ENCODE measurements at places on chromosomes 12 and 14.

DNA sequence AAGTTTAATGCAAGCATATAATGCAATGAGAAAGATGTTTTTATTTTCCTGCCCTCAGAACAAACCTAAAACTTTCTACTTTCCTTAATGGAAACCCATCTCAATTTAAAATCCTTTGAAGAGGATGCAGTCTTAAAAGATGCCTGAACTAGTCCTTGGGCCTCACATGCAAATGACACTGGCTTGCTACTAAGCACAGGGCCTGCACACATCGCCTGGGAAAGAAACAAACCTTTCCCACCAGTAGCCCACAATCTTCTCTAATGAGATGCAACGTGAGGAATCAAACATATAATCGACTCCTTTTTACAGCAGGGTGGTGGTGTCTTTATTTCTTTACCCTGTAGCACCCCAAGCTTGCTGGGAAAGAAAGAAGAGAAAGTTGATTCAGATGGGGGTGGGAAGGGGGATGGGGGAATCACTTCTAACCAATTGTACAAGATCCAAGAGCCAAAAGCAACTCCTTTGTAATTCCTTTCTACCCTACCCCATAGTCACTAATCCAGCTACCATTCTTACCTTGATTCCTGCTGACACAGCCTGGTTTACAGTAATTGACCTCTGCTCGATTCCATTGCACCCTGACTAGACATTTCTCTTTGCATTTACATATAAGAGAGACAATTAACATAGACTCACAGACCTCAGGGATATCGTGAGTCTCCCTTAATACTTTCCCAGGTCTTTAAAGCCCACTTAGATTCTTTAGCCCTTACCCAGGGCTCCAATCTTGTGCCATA is 69.5 kb upstream of the FERMT2 start:
- DNase-seq, result no peak

- DNase-seq, result peak; percentile 32
Observed at GRCh38 chr14:72594099-72594901, 299.6 kb downstream of the DPF3 start.

DNA sequence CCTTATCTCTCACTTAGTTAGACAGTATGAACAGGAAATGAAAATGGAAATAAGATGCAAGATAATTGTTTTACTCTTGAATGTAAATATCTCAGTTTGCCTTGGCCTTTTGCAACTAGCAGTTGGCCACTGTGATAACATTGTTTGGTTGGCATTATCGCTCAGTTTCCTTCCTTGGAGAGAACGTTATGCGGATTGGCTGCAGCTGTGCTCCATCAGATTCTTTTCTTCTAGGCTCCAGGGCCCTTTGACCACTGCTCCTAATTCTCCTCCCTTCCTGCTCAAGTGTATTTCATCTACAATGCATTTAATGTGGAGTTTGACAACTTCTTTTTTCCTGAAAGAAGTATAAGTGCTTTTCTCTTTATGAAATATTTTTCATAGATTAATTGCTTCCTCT is 284.2 kb downstream of the ADAMTS20 start:
- no peak for DNase-seq

DNA sequence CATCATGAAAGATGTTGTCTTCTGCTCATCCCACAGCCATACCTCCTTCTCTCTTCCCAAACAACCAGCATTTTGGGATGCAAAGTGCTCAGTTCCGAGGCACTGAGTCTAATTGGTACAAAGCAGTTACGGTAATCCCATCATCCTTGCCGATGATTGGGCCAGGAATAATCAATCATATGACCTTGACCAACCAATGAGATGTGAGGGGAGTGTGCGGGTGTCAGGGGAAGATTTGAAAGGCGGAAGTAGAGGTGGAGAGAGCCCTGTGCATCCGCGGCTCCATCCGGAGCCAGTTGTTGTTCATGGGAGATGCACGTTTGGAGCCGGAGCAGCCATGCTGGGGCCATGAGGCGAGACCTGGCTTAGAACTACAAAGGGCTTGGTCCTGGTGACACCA is 67.3 kb downstream of the SYNE3 start:
- no peak for DNase-seq

DNA sequence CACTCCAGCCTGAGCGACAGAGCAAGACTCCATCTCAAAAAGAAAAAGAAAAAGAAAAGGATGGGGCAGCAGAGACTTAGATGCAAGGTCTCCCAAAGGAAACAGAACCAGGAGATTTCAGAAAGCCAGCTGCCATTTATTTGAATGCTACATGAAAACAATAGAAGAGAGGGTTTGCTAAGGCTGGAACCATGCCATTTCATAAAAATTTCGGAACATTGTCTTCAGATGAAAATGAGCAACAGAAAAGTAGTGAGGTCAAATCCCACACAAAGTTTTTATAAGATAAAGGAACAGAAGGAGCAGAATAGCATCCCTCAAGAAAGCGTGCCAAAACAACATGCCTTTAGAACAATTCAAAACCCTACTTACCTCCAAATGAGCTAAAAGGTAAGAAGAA is 175.3 kb downstream of the ETV6 start:
- no peak for DNase-seq

DNA sequence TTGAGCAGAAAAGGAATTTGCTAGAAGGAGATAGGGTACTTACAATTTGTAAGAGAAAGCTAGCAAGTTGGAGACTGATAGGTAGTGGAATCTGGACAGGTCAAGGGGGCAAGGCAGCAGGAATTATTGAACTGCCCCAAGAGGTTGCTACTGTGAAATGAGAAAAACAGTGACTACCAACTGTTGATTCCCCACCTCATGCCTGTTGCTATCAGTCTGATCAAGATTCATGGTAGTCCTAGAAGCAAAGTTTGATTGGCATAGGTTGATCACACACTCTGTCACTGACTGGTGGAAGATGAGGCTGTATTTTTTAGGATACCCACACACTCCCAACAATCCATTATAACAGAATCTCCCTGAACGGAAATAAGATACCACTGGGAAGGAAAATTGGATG is 89.4 kb upstream of the IGF1 start:
- DNase-seq, result no peak

DNA sequence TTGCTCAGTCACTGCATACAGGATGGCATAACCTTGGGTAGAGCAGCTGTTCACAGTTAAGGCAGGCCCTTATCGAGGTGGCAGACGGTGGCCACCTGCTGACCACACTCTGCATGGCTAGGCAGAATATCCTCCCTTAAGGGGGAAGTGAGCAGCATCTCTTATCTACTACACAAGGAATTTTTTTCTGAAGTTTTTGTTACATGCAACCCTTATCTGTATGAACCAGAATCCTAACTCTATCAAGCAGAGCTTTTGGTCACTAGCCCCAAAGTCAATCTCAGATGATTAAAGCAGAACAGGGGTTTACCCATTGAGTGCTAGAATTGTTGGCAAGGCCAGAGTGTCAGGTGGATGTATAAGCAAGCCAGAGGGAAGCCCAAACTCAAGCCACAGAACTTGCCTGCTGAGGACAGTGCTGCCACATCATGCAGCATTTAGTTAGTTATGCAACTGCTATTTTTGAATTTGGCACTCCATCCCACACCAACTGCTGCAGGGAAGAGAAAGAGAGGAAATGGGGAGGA is 192.8 kb downstream of the TBX5 start:
- no peak for DNase-seq

DNA sequence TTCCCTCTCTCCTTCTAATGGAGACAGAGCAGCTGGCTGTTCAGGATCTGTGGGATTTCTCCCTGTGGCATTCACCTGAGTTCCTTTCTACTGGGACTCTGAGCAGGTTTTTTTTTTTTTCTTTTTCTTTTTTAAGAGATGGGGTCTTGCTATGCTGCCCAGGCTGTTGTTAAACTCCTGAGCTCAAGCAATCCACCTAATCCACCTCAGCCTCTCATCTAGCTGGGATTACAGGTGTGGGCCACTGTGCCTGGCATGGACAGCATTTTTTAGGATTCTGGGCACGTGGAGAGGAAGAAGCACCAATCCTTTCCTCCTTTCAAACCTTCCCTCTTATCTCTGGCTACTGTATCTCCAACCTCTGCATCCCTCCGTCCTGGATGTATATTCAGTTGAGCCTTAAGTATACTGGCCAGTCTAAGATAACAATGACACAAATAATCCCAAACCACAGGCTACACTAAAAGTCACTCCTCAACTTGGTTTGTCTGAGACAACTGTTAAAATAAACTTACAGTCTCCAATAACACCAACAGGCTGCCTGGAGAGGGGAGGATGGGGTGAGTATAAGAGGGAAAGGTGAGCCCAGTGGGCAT is 16.4 kb upstream of the CELA1 start:
- no peak for DNase-seq

GRCh38 chr12:50149311-50149710 is 17.9 kb downstream of the CERS5 start:
- DNase-seq, result no peak

- no peak for DNase-seq
Observed at GRCh38 chr12:52494518-52494917, 1.5 kb upstream of the KRT6A start.

GRCh38 chr12:132803888-132804287 is 24.8 kb downstream of the GOLGA3 start:
- no peak for DNase-seq

- no peak for DNase-seq
Observed at GRCh38 chr12:104454997-104455396, 1.8 kb upstream of the CHST11 start.

DNA sequence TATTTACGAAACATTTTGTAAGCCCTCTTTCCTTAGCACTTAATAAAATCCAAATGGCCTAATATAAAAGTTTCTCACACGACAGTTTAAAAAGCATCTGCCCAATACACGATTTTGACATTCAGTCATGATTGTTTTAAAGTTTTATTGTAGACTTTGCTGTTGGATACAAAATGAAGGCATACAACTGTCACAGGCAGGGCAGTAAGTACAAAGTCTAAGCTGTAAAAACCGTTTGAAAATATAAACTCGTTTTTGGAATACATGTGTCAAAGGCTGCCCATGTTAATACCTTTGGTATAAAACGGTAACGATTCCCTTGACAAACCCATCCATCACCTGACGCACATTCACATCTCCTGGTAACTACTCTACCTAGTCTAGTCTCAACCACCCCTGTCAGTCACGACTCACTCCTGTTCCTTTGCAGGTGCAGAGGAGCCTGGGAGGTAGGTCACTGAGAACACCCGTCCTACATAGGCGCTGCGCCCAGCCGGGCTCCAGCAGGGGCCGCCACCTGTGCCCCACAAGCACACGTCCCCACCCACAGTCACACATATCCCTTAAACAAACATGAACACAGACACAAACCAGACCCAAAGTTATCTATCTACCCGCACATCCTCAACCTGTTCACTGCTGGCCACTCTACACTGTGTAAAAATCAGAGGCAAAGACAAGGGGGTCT is 27.1 kb downstream of the KCTD10 start:
- DNase-seq, result no peak

DNA sequence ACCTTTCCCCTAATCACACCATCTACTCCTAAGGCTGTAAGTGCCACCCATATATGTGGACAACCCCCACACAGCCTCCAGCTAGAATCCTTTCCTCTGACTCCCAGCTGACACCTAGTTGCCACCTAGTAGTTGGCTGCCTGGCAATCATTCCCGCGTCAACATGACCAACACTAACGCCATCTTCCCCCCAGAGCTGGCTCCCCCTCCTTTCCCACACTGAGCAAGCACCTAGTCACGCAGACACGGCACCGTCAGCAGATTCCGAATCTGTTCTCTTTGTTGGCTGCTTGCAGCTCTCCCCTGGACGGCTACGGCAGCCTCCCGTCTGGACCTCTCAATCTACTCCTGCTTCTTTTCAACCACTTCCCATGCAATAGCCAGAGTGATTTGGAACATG is 27.7 kb downstream of the UBR7 start:
- no peak for DNase-seq

- no peak for DNase-seq
Observed at GRCh38 chr12:114479831-114480230, 73.9 kb upstream of the TBX5 start.

- DNase-seq, result no peak
Observed at GRCh38 chr14:80850197-80850814, 91.2 kb downstream of the CEP128 start.
